ENCODE measurements at places on chromosomes 16 and 17.

- H3K36me3 ChIP-seq = no peaks in the 10 kb centered on the region
- peaks cover 3% of the 10 kb centered on the region for H3K4me1 ChIP-seq
- no peak overlapping the region for H3K4me3 ChIP-seq
- H3K27me3 ChIP-seq = no peaks in the 10 kb centered on the region
Observed at GRCh38 chr17:5027916-5028315, 7.3 kb downstream of the SLC52A1 start.

DNA sequence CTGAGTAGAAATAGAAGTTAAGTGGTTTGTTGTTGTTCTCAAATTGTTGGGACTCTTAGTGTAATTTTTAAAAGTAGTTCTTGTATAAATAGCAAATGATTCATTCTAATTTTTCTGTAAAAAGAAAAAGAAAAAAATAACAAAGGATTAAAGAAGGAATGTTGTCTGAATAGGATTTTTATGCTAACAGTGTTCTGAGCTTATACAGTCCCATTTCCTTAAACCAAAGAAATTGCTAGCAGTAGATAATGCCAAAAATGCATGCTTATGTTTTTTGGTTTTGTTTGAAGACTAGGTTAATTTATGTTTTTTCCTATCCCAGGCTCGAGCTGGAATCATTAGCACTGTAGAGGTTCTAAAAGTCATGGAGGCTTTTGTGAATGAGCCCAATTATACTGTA is 44.7 kb upstream of the KPNB1 start:
- DNase-seq = no peak
- H3K27ac ChIP-seq = no peak overlapping the region
- H3K4me3 ChIP-seq = no peak overlapping the region
- peaks cover 73% of the 10 kb centered on the region for H3K36me3 ChIP-seq
- H3K27me3 ChIP-seq = no peaks in the 10 kb centered on the region
- H3K4me1 ChIP-seq = no peaks in the 10 kb centered on the region

DNA sequence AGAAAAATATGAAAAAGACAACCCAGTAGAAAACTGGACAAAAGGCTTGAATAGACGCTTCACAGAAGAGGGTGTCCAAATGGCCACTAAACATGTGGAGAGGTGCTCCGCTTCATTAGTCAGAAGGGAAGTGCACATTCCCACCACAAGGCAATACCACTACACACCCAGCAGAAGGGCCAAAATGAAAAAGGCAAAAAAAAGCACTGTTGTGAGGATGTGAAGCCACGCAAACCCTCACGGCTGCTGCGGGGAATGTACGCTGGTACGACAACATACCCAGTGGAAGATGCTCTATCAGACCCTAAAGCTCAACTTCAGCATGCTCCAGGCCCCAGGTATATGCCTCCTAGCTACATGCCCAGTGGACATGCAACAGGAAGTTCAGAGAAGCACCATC is 17.0 kb downstream of the PIK3R5 start:
- H3K27me3 ChIP-seq = no peaks in the 10 kb centered on the region
- H3K4me3 ChIP-seq = no peak overlapping the region
- no peak overlapping the region for H3K27ac ChIP-seq
- H3K36me3 ChIP-seq = no peaks in the 10 kb centered on the region
- no peak for DNase-seq
- H3K4me1 ChIP-seq = no peaks in the 10 kb centered on the region

DNA sequence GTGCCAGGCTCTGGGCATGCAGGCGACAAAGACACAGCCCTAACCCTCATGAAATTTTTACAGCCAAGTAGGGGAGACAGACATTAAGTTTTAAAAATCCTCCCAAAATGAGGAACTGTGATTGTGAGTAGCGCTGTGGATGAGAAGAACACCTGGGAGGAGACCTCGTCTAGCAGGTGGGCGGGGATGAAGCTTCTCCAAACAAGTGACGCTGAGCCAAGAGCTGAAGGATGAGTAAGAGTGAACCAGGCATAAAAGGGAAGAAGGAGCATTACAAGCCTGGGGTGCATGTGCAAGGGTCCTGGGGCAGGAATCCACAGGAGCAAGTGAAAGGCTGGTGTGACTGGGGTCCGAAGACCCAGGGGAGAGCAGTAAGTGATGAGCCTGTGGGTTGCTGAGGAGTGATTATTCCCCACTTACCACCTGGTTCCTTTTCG is 149.4 kb upstream of the HS3ST2 start:
- H3K4me1 ChIP-seq = no peaks in the 10 kb centered on the region
- H3K27ac ChIP-seq = no peak overlapping the region
- no peak overlapping the region for H3K4me3 ChIP-seq
- no peaks in the 10 kb centered on the region for H3K36me3 ChIP-seq
- DNase-seq = no peak

DNA sequence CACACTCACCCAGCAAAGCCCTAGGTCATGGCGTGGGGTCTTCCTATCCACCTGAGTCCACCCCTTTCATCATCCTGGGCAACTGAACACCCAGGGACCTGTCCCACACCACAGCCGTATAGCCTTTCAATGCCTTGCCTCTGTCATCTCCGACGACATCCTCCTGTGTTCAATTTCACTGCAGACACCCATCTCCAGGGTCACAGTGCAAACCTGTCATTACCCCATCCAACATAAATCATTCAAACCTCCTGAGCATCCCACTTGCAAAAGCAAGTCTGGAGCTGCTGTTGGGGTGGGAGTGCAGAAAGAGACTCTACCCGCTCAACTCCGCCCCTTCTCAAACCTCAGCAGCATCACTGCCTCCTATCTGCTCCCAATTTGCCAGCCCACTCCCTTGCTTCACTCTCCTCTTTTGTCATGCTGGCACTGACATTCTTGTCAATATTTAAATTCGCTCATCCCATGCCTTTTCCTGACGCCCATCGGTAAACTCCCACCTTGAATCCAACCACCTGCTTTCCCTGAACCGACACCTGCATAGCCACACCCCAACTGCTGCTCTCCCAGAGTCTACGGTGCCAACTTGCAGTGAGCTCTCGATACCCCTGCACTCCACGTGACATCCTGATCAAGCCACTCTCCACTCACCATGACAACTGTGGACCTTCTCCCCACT is 37.0 kb downstream of the MARF1 start:
- H3K4me1 ChIP-seq = peaks cover under 1% of the 10 kb centered on the region
- H3K27ac ChIP-seq = no peak overlapping the region
- no peaks in the 10 kb centered on the region for H3K27me3 ChIP-seq
- H3K4me3 ChIP-seq = no peak overlapping the region

DNA sequence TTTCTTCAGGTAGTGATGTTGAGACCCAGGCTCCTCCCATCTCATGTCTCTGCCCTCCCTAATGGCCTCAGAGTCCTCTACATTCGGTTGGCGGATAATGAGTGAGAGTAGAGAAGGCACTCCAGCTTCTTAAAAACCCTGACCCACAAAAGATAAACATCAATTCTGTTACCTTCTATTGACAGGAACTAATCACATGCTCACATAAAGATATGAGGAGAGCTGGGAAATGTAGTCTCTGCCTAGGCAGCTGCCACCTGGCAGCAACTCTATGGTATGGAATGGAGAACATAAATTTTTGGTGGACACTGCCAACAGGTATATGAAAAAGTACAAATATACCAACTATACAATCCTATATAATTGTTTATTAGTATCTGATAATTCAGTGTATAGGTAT is 110.7 kb upstream of the HLF start:
- no peak overlapping the region for H3K27ac ChIP-seq
- H3K36me3 ChIP-seq = no peaks in the 10 kb centered on the region
- H3K4me3 ChIP-seq = no peak overlapping the region
- H3K4me1 ChIP-seq = no peaks in the 10 kb centered on the region
- no peaks in the 10 kb centered on the region for H3K27me3 ChIP-seq
- DNase-seq = no peak

Measured in adrenal gland (tissue), 19 donors.